ENCODE measurements at places on chromosomes 3 and 15.
A peak's percentile ranks its signal among the peaks of the same experiment; 100 is the strongest.

DNA sequence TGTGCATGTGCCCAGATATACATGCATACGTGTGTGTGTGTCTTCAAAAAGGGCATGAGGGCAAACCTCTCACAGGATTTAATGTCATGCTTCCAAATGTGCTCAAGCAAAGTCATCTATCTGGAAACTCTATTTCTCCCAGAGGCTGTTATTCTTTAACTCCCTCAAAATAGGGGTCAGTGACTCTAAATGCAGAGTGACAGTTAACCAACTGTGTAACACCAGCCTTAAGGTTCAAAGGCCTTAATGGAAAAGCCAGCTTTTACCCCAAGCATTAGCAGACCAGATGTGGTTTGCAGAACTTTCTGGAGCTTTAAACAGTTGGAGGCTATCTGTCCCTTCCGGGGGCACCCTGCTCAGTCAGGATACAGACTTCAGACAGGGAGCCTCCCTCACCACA lies 70.4 kb upstream of the SLC7A14 start:
- DNase-seq, result no peak

GRCh38 chr15:37038716-37039106 lies 61.6 kb downstream of the MEIS2 start:
- no peak for DNase-seq

DNA sequence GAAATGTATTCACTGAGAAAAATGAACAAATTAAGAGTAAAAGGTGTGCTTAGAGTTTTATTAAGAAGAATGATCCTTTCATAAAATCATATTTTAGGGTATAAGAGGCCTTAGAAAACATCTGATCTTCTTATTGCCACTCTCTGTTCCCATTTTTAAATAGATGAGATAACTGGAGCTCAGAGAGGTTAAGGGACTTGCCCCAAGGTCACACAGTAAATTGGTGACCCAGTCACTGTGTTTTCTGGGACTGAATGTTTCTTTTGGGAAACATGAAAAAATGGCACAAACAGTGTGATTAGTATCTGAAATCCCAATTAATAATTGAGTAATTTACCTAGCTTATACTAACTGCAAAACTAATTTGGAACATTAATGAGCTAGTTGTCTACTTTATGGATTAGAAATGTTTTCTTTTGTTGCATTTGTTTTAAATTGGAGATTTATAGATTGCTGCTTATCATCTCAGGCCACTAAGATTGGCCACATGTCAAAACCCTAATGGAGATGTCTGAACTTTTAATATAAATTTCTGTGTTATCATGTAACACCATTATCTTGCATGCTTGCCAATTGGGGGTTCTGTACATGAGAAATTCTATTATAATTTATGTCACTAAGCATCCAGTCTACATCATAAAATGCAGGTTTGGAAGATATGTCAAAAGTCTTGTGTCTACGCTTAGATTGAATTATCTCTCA lies 64.9 kb downstream of the CMSS1 start:
- no peak for DNase-seq

GRCh38 chr15:35308802-35309201 lies 223.7 kb upstream of the NANOGP8 start:
- DNase-seq, result peak; percentile 93

- DNase-seq, result no peak
Measured at GRCh38 chr3:13403847-13404246, 16.3 kb downstream of the NUP210 start.

- DNase-seq, result no peak
Measured at GRCh38 chr3:16305111-16305541, 40.1 kb downstream of the OXNAD1 start.

GRCh38 chr3:127870156-127870555 lies 44.9 kb upstream of the KBTBD12 start:
- no peak for DNase-seq

- no peak for DNase-seq
Measured at GRCh38 chr3:13224967-13225366, 151.7 kb upstream of the IQSEC1 start.

DNA sequence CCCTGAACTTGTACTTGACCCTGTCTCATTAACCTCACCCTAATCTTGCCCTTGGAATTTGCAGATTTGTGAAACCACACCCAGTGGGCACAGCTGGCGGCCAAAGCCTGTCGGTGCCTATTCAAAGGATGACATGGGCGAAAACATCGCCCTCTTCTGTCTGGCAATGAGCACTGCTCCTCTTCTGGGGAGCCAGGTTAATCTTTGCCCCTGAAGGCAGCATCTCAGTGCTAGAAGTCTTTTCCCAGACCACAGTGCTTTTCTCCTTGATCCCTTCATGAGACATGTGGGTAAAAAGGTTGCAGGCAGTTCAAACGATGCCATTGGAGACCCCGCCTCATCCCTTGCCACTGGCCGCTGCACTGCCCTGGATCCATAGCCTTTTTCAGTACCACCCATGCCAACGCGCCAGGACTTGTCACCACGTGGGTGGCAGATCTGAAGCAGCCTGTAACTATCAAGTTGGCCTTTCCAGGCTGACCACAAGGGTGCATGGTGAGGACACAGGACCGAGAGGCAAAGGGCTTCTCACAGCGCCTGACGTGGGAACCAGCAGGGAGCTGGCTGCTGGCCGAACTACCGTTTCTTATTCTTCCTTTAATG lies 6.5 kb upstream of the DNASE1L3 start:
- DNase-seq, result peak; percentile 72
